ENCODE measurements at places on chromosomes 11 and 22.
A peak's percentile ranks its signal among the peaks of the same experiment; 100 is the strongest.

DNA sequence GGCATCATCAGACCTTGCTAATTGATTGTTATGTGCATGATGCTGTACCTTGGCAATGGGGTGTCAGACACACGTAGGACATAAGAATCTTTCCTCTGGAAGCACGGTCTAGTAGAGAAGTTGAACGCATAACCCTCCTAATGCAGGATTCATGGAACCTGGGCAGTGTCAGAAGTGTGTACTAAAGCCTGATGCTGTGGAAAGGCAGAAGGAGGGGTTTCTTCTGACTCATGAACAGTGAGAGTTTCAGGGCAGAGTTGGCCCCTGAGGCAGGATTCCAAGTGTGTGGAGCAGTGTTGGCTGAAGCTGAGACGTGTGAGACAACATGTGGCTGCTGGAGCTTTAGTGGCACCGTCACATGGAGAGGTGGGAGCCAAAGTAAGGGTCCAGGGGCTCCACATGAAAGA, 3.5 kb downstream of the PANX1 start:
- no peak for DNase-seq

DNA sequence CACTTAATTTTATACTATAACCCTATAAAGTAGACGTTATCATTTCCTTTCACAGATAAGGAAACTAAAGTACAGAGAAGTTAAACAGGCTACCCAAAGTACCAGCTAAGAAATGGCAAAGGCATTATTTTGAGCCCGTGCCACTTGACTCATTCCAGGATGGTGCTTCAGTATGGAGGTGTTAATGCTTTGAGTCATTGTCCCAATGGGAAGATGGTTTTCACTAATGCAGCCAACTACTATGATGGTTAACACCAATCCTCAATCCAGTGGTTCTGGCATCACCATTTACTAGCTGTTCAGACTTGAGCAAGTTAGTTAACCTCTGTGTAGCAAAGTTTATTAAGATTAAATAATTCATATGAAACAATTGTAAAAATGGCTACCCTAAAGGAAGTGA, 123.1 kb upstream of the SLC5A12 start:
- no peak for DNase-seq

DNA sequence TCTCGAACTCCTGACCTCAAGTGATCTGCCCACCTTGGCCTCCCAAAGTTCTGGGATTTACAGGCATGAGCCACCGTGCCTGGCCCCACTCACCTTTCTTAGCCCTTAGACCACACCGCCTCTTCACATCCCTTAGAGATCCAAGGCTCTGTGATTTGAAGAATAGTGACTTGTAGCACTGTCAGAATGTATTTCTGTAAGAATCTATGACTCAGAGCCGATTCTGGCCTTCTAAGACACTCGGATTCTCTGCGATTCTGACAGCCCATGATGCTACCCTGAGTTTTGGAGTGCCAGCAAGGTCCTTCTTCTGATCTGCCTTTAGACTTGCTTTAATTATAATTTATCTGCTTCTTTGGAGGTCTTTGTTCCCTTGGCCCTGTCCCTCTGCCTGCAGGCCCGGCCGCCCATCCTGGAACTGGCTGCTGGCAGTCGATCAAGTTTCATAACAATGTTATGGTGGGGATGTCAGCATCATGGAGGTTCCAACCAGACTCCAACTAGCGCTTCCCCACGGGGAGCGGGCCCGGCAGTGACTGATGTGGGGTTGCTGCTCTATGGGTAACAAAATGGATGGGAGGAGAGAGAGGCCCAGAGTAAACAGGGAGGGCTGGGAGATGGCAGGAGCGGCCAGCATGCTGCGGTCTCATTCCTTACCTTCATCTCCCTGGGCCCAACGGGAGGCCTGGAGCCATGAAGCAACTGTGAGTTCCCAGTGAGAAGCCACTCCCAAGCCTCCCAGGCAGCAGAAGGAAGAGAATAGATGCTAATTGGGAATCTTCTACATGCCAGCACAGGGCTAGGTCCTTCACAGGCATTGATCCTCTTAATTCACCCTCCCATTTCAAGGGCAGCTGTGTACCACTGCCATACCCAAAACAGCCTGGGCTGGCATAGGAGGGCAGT, 55.7 kb upstream of the RASD2 start:
- DNase-seq, result no peak

DNA sequence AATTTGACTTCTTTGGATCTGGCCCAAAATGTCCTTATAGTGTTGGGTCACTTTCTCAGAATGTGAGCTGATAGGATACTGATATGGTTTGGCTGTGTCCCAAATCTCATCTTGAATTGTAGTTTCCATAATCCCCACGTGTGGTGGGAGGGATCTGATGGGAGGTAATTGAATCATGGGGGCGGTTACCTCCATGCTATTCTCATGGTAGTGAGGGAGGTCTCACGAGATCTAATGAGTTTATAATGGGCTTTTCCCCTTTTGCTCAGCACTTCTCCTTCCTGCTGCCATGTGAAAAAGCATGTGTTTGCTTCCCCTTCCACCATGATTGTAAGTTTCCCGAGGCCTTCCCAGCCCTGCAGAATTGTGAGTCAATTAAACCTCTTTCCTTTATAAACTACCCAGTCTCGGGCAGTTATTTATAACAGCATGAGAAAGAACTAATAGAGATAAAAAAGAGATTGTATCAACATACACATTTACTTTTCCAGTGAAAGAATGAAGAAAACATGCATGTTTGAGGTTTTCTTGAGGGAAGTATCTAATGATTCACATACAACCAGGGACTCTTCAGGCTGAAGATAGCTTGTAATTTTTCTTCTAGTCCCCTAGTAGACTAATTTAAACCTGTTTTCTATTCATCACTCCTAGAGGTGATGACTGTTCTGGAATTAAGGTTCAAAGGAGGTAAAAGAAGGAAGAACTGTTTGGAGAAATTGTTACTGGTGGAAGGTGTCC, 17.3 kb upstream of the CSTF3 start:
- peak; percentile 57 for DNase-seq

DNA sequence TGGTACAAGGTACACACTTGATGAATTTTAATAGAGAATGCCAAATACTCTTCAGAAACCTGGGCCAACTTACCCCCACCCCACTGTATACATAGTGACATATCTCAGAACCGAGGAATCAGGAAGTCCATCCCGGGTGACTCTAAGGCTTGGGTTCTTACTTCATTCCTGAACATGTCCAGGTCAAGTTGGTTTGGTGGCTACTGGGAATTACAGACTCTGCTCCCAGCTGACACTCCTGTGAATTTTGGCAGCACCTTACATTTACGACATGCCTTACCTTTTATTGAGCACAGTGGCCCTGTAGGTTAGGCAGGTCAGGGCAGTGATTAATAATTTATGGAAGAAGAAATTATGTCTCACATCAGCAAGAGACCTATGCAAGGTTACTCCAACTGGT, 70.1 kb upstream of the LDLRAD3 start:
- no peak for DNase-seq

GRCh38 chr11:131600628-131601027, 230.2 kb downstream of the NTM start:
- no peak for DNase-seq

DNA sequence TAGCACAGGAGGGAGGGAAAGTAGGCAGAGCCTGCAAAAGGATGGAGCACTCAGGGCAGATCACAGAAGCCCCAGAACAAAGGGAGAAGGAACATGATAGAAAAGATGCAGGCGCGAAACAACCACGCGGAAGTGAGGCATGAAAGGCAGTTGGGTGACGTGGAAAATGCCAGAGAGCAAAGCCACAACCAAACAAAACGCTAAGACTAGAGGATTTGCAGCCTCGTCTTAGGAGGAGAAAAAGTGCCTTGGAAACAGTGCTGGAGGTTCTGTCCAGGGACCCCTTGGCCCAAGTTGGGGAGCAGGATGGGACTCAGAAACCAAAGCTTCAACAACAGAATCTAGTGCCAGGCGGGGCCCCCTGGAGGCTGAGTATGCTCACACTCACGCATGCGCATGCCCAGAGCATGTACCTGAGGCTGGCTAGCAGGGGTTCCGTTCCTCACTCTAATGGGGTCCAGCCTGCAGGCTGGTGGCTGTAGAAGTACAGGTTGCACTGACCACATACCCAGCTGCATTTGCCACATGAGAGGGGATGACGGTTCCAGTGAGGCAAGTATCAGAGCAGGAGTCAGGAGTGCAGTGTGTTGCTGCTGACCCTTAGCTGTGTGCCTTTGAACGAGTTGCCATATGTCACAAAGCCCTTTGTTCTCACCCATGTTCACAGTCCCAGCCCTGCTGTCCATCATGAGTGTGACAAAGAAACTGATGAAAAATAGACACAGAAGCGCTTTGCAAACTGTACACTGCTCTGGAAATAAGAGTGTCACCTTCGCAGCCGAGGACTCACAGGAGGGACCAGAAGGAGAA, 568.6 kb upstream of the CADM1 start:
- DNase-seq, result no peak

DNA sequence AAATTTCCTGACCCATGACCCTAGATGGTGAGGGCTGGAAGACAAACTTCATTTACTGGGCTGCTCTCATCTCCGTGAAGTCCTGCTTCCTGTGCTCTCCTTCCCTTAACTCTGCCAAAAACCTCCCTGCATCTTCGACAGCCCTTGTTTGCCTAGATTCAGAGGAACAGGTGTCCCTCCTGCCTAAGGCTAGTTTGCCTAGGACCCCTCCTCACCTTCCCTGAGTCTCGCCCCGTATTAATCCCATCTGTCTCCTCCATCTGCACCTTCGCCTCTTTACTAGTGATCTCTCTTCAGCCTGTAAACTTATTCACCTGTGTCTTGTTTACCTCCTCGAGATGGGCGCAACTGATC, 33.1 kb downstream of the EIF3F start:
- no peak for DNase-seq

DNA sequence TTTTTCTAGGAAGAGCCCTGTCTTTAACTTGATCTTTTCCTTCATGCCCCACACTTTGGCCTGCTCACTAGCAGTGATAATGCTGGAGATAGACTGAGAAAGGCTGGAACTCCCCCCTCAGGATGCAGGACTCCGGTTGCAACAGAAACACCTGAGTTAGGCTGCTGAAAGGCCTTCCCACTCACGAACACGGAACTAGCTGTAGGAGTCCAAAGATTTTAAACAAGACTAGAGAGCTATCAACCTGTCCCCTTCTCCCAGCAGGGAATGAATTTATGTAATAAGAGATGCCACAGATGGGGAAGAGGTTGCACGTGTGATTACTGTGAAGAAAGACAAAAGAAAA, 13.0 kb downstream of the SCN3B start:
- no peak for DNase-seq

GRCh38 chr11:125020342-125020741, 42.8 kb upstream of the SLC37A2 start:
- DNase-seq, result no peak
